GF-D8 (cell line): ENCODE measurements at places on chromosomes 3 and 15.

DNA sequence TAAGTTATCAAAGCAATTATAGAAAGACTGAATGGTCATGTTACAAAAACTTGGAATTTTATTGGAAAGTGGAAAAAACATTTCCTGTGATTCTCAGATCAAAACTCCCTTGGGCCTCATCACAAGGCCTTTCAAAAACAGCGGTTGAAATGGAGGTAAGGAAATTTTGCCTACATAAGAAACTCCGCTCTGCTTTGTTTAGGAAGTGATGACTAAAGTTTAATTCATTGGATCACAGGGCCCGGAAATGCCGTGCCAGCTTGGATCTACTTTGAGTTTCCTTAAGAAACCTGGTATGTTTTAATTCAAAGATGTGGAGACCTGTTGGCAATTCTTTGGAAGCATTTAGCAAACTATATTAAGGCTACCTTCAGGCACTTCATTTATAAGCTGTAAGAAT lies 143.9 kb upstream of the MME start:
- DNase-seq = no peak

DNA sequence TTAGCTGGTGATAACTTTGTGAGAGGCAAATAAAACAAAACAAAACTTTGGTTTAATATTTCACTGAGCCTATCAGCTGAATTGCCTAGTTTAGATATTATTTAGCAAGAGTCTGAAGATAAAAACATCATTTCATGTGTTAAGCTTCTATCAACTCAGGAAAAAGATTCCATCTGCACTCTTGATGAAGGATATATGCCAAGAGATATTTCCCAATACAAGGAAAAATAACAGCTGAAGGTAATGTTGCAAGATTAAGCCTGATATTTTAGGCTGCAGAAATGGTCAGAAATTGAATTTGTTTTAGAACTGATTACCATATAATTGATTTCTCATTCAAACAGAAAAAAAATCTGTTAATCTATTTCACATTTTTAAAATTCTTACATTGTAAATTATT lies 77.2 kb upstream of the SLITRK3 start:
- no peak for DNase-seq

DNA sequence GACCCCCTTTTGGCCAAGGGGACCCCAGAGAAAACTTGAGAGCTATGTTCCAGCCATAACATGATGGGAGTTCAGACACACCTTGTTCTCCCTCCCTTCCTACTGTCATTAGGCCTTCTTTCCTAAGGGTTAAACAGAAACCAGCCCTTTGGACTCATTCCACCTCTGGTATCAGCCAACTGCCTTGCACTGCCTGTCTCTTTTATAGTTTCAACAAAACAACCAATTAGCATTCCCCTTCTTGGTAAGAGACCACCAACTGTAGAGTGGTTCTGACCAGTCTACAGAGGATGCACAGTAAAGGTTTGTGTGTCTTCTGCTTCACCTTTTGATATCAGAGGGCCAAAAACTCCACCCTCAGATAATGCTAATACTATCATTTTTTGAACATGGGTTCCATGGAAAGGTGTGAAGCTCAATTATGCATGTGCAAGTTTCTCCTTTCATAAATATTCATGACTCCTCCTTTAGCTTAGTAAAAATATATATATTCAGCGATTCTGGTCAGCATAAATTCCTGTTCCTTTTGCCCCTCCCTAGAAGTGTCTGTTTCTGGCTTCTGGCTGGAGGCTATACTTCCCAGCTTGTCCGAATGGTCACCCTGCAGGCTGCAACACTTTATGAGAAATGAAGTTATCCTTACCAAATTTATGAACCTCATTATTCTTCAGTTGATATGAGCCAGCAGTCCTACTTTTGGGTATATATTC lies 55.9 kb downstream of the SERP1 start:
- no peak for DNase-seq

DNA sequence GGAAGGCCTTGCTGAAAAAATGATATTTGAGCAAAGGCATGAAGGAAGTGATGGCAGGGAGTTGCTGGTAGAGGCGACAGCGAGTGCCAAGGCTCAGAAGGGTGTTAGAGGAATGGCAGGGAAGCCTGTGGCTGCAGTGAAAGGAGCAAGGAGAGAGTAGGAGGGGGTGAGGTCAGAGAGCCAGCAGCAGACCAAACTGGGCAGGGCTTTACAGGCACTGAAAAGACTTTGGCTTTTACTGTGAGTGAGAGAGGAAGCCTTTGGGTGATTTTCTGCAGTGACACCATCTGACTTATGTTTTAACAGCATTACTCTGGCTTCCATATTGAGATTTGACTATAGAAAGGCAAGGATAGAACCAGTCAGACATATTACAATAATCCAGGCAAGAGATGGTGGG lies 11.4 kb downstream of the TICRR start:
- DNase-seq = no peak

DNA sequence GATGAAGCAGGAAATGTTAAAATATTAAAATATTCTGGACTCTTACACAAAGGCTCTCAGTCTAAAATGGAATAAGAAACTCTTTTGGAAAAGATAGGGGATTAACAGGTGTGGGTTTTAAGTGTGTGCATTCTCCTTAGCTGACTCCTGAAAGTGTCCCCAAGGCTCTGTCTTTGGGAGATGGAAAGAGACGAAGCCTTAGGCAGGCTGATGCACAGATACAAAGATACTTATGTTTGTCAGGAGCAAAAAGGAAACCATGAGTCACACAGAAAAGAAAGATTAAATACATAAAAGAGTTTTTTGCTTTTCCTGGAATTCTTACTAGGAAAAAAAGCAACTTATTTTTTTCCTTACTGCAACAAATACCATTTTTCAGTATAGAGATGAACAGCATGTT lies 23.8 kb upstream of the ABI3BP start:
- DNase-seq = no peak

GRCh38 chr3:106185949-106186348 lies 317.1 kb upstream of the CBLB start:
- no peak for DNase-seq

- DNase-seq = no peak
Measured at GRCh38 chr3:141425523-141426233, 57.4 kb downstream of the ZBTB38 start.

- no peak for DNase-seq
Measured at GRCh38 chr3:180040966-180041365, 4.2 kb upstream of the PEX5L start.

DNA sequence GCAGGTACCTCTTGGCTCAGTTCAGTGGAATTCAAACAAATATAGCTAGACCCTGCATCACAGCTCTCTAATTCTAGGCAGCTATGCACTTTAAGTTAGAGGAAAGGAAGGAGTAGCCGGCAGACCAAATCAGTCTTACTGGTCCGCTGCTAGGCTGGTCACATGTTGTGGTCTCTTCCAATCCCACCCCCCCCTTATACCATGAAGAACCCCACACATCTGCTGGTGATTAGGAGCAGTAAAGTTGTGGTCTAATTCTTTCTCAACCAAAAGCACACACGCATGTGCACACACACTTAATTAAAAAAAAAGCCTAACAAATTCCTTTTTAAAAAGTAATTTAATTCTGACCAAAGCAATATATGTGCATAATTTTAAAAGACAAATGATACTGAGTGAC lies 16.7 kb upstream of the SH3GL3 start:
- no peak for DNase-seq

DNA sequence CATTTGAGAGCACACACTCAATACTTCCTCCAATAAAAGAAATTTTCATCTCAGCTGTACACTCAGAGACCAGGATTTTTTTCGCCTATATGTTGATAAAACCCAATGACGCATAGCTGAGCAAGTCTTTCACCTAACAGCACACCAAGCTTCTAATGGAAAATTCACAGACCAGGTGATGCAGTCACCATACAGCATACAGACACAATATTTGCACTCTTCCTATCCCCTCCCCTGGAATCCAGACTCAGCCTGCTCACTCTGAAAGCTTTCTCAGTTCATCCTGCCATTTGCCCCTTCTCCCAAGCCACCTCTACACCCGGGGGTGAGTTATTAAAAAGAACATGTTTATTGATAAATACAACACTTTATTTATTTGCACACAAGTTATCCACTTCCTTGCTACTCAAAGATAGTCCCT lies 1.7 kb downstream of the TBC1D5 start:
- DNase-seq = peak; percentile 41

DNA sequence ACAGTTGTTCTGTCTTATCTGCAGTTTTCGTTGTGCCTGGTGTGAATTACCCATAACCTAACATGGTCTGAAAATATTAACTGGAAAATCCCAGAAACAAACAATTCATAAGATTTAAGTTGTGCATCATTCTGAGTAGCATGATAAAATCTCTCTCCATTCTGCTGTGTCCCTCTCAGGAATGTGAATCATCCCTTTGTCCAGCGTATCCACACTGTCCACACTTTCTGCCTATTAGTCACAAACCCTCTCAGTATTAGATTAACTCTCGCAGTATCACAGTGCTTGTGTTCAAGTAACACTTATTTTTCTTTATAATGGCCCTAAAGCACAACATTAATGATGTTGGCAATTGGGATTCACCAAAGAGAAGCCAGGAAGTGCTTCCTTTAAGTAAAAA lies 203.2 kb downstream of the CGGBP1 start:
- no peak for DNase-seq

GRCh38 chr15:99738021-99738847 lies 5.0 kb upstream of the LYSMD4 start:
- DNase-seq = no peak

DNA sequence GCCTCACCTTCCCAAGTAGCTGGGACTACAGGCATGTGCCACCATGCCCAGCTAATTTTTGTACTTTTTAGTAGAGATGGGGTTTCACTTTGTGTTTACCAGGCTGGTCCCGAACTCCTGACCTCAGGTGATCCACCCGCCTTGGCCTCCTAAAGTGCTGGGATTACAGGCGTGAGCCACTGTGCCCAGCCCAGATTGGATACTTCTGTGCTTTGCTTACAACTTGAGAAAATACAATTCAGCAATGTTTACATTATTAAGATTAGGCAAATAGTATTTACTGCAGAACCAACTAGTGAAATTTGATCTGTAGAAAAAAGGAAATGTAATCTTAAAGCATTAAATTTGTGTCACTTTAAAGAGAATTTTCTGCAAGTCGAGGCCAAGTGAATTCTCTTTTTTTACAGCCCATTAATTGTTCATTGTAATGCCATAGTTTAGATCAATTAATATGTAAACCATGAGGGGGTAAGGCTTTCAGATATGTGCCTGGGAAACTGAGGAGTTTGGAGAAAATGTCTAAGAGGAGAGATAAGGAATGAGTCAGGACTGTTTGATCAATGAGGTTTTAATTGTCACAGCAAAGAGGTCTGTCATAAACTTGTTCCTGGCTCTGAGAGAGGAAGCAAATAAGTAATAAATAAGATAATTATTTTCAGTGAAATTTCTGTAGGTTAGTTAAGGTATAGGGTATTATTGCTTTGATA lies 15.3 kb downstream of the PYDC2 start:
- DNase-seq = no peak

GRCh38 chr3:192917404-192918274 lies at the start of gene MB21D2:
MB21D2 (minus strand) TSS chr3:192917856; CDS start chr3:192917840, 16 bp downstream.
- DNase-seq = no peak

DNA sequence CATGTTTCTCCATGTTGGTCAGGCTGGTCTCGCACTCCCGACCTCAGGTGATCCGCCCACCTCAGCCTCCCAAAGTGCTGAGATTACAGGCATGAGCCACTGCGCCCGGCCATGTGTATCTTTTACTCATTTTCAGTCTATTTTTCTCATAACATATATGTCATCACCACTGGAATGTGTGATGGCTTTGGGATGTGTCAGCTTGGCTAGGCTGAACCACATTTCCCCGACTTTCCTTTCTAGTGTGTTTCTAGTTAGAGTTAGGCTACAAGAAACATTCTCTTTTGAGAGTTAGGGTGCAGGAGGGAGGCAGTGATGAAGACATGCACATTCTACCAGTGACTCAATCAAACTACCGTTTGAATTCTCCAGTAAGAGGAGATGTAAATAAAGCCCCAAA lies 444.9 kb upstream of the THBS1 start:
- DNase-seq = no peak

GRCh38 chr3:12708584-12709192 lies 44.8 kb upstream of the RAF1 start:
- DNase-seq = no peak

- DNase-seq = no peak
Measured at GRCh38 chr15:44441095-44441501, 13.7 kb downstream of the CTDSPL2 start.

- DNase-seq = no peak
Measured at GRCh38 chr15:23424111-23424904, 22.7 kb downstream of the GOLGA6L2 start.

DNA sequence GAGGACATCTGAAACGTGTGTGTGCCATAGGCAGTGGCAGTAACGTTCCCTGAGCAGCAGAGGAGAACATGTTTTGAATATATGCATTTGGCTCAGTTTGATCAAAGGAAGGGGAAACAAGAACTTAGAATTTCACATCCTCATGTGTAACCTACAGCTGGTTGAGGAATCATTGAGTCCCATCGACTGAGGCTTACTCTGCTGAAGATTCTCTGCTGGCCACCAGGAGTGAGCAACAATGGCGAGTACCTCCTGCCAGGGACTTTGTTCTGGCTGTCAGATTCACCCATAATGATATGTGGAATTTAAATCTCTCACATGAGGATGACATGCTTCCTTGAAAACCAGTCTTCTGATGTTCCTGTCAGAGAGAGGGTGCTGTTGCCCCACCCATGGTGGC lies 21.3 kb downstream of the GORASP1 start:
- no peak for DNase-seq

GRCh38 chr3:106347350-106347749 lies 478.5 kb upstream of the CBLB start:
- DNase-seq = no peak

GRCh38 chr3:108966773-108967172 lies 13.1 kb upstream of the GUCA1C start:
- DNase-seq = no peak

- DNase-seq = no peak
Measured at GRCh38 chr3:113034011-113034410, 43.2 kb downstream of the GTPBP8 start.

- DNase-seq = no peak
Measured at GRCh38 chr15:100623301-100623700, 20.9 kb downstream of the ASB7 start.

DNA sequence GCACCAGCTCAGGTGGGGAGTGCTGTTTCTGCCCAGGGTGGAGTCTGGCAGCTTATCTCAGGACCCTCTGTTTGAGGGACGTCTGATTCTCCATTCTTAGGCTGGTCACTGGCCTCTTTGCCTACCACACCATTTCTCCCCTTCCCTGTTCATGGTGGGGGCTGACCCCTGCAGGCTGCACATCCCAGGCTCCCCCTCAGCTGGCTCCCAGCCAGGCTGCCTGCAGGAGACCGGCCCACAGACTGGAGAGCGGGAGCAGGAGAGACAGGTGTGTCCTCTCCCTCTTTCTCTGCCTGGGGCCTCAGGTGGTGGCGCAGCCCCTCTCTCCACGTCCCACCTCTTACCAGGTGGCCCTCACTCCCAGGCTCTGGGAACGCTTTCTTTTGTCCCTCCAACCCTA lies 60.8 kb downstream of the RAB11A start:
- DNase-seq = no peak

DNA sequence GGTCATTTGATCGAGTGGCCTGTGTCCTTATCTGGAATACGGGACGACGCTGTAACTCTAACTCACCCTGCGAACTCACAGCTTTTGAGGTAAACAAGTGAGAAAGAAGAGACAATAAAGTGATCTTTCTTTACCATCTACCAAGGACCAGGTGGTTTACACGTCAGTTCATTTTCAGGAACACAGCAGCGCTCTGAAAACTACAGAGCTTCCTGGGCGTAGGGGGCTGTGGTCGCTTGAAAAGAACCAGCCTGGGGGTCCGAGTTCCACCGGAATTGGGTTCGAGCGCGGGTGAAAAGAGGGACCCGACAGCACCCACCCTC lies 357 bp downstream of the KIAA1143 start:
- no peak for DNase-seq
